ENCODE measurements at places on chromosomes 12 and 14.

DNA sequence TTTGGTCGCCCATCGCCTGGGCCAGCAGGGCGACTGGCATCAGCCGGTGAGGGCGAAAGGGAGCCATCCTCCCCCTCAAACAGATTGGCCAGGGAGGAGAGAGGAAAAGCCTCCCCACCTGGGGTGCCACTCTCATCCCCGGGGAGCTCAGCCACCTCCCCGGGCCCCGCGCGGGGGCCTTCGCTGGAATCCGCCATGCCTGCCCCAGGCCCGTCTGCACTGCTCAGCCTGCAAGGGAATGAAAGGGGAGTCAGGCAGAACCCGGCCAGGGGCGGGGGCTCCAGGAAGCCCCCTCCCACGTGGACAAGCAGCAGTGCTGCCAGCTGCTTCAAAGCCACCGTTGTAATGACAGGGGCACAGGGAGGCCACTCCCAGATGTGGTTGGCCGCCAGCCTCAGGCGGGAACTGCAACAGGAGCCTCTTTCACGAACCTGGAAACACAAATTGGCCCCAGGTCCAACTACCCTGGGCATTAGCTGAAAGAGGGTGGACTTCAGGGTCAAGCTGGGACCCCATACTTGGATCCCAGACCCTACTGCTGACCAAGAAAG is 18.5 kb downstream of the TRPV4 start:
- DNase-seq: no peak

- no peak for DNase-seq
These were observed 938.8 kb upstream of the FBXO33 start for GRCh38 chr14:40371011-40371410.

DNA sequence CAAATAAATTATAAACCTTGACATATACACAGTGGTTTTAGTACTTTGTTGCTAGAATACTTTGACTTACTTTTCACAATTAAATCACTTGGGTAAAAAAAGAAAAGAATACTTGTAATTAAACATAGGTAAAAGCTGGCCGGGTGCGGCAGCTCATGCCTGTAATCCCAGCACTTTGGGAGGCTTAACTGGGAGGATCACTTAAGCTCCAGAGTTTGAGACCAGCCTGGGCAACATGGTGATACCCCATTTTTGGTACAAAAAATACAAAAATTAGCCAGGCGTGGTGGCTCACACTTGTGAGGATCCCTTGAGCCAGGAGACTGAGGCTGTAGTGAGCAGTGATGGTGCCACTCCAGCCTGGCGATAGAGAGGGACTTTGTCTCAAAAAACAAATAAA is 7.8 kb downstream of the STX2 start:
- DNase-seq: no peak

DNA sequence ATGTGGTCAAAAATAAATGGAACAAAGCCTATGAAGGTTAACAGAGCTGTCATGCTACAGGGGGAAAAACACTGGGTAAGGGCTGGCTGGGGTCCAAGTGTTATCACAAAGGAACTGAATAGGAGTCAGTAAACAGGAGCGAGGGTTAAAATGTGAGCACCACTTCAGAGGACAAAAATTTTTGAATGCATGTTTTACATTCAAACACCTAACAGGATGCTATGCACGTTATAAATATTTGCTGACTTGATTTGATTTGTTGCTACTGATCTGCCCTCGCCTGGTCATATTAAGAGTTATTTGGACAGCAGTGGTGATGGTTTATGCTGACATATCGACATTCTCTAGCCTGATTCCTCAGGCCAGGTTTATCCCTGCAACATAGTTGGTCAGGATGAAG is 7.4 kb upstream of the KTN1 start:
- no peak for DNase-seq

DNA sequence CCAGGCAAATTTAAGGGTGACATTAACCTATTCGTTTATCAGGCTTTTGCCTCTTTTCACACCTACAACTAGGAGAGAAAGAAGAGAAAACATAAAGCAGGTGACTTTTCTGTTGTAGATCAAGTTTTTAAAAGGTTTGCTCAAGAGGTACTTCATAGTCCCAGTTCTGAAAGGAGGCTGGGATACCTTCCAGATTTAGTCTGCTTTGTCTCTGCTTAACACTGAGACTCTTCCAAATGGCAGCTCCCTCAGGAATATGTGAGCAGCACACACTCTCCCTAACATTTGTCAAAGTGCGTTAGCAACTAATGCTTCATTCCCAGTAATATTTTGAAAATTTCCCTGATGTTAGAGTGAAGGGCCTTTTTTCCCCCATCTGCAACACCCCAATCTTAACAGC is 133.7 kb upstream of the RASSF8 start:
- no peak for DNase-seq

DNA sequence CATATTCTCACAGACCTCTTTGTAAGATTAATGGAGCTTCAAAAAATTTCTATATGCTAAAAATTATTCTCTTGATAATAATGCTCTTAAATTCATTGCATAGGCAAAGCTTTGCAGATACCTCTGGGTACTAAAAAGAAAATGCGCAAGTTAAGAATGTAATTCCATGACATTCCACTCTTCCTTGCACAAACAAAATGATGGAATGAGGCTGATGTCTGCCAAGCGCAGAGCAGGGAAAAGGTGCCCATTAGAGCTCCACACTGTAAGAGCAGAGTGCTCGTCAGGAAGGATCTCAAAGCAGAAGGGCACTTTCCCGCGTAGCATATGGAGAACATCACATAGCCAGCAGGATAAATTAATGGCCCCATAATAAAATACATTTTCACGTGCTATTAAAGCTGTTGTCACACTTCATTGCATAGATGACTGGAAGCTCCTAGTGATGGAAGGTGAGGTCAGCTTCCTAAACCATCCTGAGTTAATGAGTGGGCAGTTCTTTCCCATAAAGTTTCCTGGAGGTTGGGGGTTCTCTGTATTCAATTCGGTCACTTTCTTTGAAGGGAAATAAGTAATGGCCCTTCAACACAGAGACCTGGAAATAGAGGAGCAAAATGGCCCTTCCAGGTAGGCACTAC is 1058.9 kb downstream of the GALC start:
- no peak for DNase-seq

DNA sequence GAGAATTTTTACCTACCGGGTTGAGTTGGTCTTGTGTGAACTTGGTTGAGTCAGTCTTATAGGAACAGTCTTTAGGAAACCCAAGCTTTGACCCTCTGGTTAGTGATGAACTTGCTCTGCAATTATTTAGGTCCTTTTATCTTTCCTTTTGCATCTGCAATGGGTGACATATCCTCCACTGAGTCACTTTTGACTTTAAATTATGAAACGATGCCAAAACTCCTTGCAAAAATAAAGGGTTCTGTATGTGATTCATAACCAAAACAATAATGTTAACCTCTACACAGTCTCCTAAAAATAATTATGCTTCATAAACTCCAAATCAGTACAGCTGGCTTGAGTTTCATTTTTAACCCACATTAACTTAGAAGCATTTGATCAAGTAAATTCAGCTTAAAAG is 979.4 kb downstream of the GALC start:
- peak; percentile 65 for DNase-seq

DNA sequence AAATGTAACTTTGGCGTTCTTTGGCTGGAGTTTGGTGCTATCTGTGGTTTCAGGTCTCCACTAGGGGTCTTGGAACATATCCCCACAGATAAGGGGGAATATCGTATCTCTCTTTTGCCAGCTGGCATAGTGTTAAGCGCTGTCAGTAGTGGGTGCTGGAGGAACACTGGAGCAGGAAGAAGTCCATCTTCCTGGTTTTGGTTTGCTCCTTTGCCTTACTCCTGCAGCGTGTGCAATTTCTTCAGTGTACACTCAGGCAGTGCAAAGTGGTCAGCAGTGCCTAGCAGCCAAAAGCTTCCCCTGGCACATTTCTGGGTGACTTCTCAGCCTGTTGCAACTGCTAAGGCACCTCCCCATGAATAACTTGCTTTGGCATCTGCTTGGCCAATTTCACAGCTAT is 11.7 kb upstream of the RIPK3 start:
- DNase-seq: peak; percentile 45

DNA sequence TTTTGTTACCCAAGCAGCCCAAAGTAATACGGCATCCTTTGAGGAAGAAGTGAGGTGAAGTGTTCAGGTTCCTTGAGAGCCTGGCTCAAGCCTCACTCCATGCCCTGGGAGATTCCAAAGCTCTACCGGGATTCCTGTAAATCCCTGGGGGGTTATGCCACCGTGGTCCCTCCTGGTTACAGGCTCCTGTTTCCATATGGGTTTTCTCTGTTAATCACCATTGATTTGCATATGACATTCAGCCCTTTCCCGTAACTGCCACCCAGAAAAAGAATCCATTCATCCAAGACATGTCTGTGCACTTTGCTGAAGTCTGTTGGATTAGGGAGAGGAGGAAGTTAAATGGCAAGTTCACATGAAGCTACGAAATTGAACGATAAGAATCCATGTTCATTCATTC is 27.9 kb upstream of the CCDC60 start:
- DNase-seq: no peak

DNA sequence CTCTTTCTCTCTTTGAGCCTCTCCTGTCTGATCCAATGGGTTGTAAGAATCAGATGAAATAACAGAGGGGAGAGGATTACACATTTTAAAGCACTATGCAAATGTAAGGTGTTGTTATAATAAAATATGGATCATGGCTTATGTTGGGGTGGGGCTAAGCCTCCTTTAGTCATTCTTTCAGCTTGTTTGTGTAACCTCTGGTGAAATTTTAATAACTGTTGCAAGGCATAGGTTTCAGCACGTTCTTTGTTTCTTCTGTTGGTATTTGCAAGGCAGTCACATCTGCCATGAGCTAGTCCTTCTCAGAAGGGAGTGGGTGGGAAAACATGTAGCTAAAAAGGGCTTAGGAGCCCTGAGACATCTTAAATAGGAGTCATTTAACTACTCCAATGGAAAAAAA is 74.8 kb upstream of the FRMD6 start:
- DNase-seq: no peak

DNA sequence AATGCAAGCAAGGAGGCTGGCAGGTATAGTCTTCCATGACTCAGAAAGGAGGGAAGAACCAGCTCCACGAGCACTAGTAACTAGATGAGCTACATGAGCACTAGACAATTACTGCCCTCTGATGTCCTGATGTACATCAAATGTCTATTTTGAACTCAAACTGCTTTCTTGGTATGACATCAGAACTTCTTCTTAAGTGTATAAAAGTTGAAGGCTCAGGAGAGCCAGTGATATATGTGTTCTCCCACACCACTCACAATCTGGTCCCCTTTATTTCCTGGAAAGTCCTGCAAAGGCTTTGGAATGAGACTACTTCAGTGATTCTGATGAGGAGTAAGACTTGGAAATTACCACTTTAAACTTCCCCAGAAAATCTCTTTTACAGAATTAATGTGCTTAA is 18.5 kb upstream of the DHRS7 start:
- DNase-seq: peak; percentile 10

DNA sequence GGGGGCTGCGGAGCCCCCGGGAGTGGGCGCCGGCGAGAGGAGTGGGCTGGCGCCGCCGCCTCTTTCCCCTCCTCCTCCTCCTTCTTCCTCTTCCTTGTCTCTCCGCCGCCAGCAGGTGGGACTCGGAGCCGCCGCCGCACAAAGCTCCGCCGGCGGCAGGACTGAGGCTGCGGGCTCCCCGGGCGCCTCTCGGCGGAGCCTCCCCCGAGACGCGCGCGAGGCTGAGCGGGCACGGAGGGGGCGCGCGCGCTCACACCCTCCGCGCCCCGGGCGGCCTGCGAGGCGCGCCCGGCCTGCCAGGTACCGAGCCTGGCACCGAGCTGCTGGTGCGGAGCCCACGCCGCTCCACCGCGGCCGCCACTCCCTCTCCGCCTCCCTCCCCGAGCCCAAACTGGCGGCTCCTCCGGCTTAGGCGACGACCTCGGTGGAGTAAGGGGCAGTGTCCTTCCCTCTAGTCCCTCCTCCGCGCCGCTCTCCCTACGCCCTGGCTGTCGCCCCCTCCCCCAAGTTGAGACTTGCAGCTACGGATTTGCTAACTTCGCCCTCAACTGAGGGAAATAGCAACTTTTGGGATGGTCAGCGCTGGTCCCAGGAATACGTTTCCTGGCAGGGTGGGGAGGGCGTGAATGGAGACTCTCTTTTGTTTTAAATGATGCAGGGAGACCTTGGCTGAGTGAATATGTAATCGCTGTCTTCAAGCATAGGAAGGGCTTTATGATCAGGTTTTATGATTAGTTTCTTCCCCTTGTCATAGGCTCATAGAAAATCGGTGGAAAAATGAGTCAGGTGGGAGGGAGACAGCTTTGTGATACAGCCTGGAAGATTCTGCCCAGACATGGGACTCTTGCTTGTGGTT is 199.5 kb upstream of the CAND1 start:
- DNase-seq: peak; percentile 42

DNA sequence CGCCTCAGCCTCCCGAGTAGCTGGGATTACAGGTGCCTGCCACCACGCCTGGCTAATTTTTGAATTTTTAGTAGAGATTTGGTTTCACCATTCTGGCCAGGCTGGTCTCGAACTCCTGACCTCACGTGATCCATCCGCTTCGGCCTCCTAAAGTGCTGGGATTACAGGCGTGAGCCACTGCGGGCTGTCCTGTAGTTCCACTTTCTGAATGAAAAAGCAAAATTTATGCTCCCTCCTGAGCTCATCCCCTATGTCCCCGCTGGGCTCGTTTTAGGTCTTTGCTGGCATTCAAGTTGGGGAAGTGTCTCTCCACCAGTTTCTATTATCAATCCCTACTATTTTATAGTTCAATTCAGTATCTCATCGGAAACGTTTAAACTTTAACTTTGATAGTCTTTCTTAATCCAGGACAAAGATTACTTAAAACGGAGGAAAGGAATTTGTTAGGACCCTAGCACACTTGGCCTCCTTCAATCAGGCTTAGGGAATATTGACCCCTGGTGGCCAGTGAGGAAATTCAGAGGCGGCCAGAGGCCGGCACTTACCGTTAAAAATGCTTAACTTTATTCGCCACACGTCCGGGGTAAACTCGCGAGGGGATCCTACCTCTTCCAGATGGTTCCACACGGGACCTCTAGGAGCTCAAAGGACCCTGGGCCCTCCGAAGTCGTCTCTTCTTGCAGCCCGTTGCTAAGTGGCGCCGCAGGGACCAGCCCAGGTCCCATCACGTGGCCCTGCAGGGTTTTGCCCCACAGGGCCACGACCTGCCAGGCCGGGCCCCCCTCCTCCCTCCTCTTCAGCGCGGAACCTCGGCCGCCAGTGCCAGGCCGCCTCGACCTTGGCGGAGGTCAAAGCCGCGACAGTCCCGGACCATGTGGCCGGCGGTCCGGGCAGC is 11.4 kb upstream of the DNAL1 start:
- DNase-seq: peak; percentile 78

DNA sequence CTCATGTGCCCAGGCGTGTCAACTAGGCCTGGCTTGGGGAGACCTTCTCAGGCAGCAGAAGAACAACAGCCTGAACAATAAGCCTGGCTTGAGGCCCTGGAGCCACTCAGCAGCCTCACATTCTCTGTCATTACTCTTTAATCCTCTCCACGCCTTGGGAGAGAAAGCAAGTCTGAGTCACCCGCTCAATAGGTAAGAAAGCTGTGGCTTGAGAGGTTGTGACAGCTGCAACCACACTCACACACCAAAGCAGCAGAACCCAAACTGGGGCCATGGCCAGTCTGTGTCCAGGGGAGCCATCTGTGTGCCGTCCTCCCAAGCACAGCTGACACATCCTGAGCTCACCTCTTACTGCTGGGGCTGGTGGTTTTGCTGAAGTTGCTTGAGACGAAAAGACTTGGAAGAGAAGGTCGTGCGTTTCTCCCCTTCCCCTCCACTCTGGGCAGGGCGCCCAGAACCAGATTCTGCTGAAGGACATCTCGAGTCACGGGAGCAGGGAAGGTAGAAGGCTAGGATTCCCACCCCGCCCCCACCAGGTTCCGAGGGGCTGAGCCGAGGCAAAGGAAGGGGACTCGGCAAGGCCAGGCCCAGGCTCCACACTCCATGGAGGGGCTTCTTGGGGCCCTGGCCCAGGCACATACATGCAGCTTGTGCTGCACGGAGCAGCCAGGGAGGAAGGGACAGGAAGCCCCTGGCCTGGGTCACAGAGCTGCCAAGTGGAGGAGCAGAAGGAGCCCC is 5.5 kb downstream of the TMEM63C start:
- DNase-seq: peak; percentile 16

Data from EL (cell line).